ENCODE measurements at places on chromosomes 12 and 14. TPM values are rescaled to one million over a fixed set of nuclear protein-coding genes. Genes with fewer than 3 reads are reported as not detected.

GLIPR1L2 gene
- total RNA-seq, result not detected

LTB4R2 gene
- total RNA-seq, result 10.3 TPM

RASSF9 gene
- total RNA-seq, result 0.20 TPM

KIF26A gene
- total RNA-seq, result 5.5 TPM

TMPRSS12 gene
- total RNA-seq, result not detected

Measured in Caco-2 (cell line).